CD4-positive, CD25-positive, alpha-beta regulatory T cell (primary cell): ENCODE measurements at places on chromosomes 2 and 18.
A peak's percentile ranks its signal among the peaks of the same experiment; 100 is the strongest.

DNA sequence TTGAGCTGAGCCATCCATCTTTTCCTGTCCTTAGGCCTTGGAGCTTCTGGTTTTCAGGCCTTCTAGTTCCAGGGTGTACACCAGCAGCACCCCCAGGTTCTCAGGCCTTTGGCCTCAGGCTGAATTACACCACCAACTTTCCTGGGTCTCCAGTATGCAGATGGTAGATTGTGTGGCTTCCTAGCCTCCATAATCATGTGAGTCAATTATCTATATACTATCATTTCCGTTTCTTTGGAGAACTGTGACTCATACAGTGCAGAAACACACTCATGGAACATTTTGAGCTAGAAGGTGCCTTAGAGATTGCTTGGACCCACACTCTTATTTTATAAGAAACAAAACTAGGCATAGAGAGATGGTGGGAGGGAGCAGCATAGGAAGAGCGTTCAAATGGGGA lies 167.4 kb downstream of the NCK2 start:
- DNase-seq, result no peak

DNA sequence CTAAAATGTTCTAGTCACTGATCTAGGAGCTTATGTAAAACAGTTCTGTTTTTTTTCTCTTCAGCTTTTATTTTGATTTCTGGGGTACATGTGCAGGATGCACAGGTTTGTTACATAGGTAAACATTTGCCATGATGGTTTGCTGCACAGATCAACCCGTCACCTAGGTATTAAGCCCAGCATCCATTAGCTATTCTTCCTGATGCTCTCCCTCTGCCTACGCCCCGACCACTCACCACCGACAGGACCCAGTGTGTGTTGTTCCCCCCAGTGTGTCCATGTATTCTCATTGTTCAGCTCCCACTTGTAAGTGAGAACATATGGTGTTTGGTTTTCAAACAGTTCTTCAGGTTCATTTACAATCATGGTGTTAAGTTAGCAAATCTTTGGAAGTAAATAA lies 84.8 kb upstream of the PROKR1 start:
- no peak for DNase-seq

- DNase-seq, result peak; percentile 20
These were observed 1.2 kb downstream of the ABHD3 start for GRCh38 chr18:21703241-21703820.

- no peak for DNase-seq
These were observed 18.6 kb downstream of the NRXN1 start for GRCh38 chr2:51013079-51013932.

GRCh38 chr2:205989271-205990071 lies 96.5 kb downstream of the INO80D start:
- no peak for DNase-seq

DNA sequence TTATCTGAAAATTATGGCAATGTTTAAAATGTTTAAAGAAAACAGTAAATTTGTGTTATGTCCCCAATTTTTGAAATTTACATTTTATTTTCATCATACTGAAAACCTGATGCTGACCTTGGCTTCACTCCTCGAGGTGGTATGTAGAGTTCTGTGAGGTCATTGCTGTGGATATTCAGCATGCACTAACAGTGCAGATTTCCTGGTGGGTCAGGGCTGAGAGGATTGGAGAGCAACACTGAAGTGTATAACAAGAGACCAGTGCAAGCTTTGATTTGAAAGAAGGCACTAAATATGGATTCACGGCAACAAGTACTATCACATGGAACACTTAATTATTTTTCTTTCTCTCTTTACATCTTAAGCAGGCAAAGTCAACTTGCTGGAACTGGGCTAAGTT lies 134.1 kb downstream of the SLC8A1 start:
- DNase-seq, result no peak

GRCh38 chr2:69061525-69061924 lies 48.5 kb downstream of the ANTXR1 start:
- no peak for DNase-seq

- DNase-seq, result no peak
These were observed 1795.7 kb upstream of the PIK3C3 start for GRCh38 chr18:40159141-40160017.

GRCh38 chr2:153222231-153223165 lies 256.1 kb downstream of the RPRM start:
- no peak for DNase-seq

DNA sequence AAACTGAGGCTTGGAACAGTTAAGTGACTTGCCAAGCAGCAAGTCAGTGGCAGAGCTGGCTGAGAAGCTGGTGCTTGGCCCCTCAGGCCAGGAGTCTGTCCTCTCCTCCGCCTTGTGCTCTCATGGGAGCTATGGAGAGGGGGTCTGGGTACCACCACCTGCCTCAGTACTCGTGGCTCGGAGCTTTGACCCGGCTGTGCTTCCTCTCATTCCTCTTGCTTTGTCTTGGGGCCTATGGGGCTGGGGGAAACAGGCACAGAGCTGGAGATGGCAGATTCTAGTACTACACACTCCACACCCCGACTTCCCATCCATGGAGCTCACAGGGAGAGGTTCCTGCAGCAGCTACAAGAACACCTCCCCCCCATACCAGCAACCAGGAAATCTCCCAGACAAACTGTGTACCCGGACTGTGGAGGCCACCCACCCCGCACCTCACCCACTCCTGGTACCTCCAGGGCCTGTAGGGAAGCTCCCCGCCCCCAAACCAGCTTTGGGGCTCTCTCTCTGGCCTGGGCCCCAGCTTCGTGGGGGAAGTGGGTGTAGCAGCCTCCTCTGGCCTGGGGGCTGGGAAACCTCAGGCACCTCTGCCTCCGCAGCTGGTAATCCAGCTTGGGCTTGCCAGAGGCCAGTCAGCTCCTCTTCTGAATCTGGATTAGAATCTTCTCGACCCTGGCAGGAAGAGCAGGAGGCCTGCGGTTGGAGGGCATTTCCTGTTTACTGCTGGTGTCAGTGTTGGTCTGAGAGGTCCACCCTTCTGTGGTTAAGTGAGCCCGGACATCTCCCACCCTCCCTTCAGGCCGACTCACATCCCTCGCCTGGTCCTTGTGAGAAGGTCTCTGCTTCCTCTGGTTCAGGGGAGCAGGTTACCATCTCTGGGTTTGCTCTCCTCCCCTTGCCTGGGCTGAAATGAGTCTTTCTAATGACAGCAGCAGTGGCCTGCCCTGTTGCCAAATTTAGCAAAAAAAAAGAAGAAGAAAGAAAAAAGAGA lies 22.3 kb upstream of the RHOB start:
- DNase-seq, result peak; percentile 49

- no peak for DNase-seq
These were observed 213.7 kb upstream of the SETBP1 start for GRCh38 chr18:44466997-44467396.

DNA sequence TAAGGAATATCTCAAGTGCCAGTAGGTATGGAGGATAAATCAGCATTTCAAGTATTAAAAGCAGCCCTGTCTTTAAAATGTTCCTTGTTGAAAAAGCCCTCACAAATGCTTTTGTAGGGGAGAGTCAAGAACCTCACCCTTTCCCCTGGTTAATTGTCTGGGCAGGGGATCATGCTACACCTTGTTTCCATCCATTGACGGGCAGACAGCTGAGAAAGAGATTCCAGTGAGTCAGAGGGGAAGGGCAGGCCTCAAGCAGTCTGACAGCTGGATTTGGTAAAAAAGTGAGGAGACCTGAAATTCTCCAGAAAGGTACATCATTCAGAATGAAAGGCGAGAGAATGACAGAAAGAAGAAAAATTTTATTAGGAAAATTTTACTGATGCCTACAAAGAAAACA lies 203.2 kb upstream of the CYP26B1 start:
- no peak for DNase-seq

GRCh38 chr2:9234680-9235146 lies 28.1 kb downstream of the ASAP2 start:
- DNase-seq, result no peak

GRCh38 chr2:195428673-195429072 lies 228.4 kb upstream of the SLC39A10 start:
- DNase-seq, result no peak

- DNase-seq, result no peak
These were observed 151.1 kb downstream of the ZNF407 start for GRCh38 chr18:74748809-74749208.

GRCh38 chr2:189658306-189659212 lies 2.7 kb upstream of the ASNSD1 start:
- DNase-seq, result peak; percentile 26

- DNase-seq, result peak; percentile 25
These were observed 414.2 kb upstream of the CHST9 start for GRCh38 chr18:27599202-27599829.

DNA sequence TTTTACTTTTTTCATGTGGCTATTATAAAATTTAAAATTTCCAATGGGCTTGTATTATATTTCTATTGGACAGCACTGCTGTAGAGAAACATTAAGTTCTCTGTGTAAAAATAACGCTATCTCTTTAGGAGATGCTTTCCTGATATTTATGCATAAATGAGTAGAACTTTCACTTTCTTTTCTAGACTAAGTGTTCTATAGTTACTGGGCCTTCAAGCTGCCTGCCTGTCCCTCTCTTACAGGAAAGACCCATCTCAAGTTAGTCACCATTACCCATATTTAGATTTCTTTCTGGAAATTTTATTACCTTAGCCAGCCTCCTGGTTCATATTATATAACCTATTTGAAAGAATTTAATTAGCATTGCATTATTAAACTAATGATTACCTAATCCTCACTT lies 4.8 kb downstream of the ITGA4 start:
- DNase-seq, result no peak

- DNase-seq, result peak; percentile 39
These were observed 74.6 kb downstream of the ARL4C start for GRCh38 chr2:234422273-234422732.

DNA sequence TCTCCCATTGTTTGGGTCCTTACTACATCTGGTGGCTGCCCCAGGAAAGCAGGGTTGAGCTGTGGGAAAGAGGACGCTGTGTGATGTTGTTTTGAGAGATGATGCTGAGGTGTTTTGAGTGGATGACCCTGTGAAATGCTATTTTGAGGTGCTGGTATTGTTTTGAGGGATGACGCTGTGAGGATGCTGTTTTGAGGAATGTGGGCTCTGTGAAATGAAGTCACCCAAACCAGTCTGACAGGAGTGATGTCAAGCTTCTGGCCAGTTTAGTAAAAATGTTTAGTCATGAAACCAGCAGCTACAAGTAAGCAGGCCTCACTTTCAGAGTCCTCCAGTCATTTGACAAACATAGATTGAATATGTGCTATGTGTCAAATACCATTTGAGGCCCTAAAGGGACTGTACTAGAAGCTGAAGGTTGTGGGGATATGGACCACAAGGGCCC lies 16.1 kb upstream of the PUM2 start:
- no peak for DNase-seq

DNA sequence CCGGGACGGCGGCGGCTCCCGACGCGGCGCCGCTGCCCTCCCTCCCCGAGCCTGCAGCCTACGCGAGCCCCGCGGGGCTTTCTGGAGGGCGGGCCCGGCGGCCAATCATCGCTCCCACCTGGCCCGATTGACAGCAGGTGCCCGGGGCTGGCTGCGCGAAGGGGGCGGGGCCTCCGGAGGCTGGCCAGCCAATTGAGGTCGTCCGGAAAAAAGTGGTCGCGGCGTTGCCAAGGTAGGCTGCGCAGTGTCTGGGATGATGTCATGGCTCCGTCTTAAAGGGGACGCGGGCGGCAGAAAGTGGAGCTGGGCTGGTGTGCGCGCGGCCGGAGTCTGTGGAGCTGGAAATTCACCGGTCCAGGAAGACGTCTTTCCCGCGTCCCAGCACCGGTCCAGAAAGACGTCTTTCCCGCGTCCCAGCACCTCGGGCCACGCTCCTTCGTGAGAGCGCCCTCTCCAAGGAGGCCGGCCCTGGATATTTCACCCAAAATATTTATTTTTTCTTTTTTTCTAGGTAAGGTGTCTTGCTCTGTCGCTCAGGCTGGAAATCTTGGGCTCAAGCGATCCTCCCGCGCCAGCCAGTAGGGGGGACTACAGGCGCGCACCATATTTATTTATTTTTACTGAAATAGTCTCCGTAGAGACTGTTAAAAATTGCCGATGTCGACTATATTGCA lies at the start of gene ACTR1B:
TSS of gene ACTR1B (minus strand) at position 83 of the 674 bp plus-strand sequence. CDS start 154 bp downstream, outside the sequence.
- DNase-seq, result peak; percentile 99

DNA sequence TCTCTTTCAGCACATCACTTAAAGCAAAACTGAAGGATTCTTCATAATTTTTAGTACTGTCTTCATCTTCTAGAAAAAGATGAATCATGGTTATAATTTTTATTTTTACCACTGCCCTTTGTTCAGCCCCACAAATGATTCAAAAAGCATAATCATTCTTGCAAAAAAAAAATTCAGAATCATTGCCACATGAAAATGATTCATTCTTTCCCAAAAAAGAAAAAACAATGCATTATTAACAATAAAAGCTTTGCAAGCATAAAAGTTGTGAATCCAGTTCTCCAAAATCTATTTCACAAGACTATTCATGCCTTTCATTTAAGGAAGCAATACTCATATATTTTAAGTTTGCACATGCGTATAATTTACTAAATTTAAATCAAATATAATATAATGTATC lies 204.8 kb downstream of the RBM43 start:
- no peak for DNase-seq

GRCh38 chr2:228115-228514 lies 35.7 kb downstream of the SH3YL1 start:
- DNase-seq, result no peak

DNA sequence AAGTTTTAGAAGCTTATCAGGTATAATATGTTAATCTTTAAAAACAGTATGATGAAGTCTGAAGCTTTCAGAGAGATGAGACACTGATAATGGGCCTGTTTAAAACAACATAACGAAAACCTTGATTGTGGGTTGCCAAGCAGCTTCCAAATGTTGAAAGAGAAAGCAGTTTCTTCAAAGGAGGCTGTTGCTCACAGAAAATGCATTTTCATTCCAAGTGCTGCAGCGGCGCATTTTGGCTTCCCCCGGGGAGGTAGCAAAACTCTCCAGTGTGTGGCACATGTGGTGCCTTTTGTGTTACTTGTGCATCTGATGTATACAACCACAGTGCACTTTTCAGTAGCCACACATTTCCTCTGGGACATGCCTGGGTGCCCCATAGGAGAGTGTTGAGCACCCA lies 66.1 kb downstream of the TMEFF2 start:
- no peak for DNase-seq

DNA sequence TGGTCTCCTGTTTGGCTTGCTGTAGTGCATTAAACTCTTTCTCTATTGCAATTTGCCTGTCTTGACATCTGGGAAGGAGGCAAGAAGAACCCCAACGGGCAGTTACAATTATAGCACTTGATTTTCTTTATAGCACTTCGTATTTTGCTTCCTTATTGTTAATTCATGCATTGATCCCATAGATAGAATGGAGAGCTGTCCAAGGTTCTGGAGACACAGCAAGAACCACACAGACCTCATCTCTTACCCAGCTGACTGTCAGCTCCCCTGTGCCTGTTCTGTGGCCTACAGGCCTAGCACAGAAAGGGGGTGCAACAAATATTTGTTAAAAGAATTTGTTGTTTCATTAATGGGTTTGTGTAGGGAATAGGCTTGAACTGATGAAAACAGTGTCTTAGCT lies 194.3 kb downstream of the GALNT1 start:
- DNase-seq, result no peak

GRCh38 chr18:77054288-77054605 lies 78.3 kb downstream of the MBP start:
- no peak for DNase-seq

DNA sequence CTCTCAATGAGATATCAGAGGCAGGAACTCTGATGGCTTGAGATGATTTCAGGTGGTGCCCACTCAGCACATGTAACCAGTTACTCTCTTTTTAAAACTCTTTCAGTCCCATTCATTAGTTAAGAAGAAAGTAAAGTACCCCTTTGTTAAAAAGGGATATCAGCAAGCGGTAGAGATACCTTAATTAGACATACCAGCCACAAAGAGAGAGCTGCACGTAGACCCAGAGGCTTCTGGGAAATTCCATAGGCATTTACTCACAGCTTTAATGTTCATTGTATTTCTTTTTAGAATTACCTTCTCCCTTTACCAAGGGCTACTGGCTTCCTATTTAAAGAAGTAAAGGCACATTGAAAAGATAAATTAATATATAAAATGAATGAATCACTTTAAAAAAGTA lies 63.3 kb downstream of the LYPD6B start:
- no peak for DNase-seq
